ENCODE measurements at places on chromosomes 7 and 10. TPM values are rescaled to one million over a fixed set of nuclear protein-coding genes. Genes with fewer than 3 reads are reported as not detected.

GRCh38 chr7:106569500-106569929 lies 91.4 kb downstream of the CCDC71L start:
- no peak for DNase-seq

- no peak for DNase-seq
Measured at GRCh38 chr10:111820471-111820870, 363.1 kb downstream of the GPAM start.

- DNase-seq, result no peak
Measured at GRCh38 chr10:10270126-10271050, 747.3 kb upstream of the CELF2 start.

The PLAC9 gene
- total RNA-seq, result 3.8 TPM

GRCh38 chr7:76139670-76140069 lies 62.0 kb upstream of the SRRM3 start:
- DNase-seq, result no peak

The ATG9B gene
- 2.8 TPM for total RNA-seq

- no peak for DNase-seq
Measured at GRCh38 chr7:43021431-43021830, 89.3 kb downstream of the MRPL32 start.

Data from spleen (tissue), 13 donors.